HAP-1 (cell line): ENCODE measurements at places on chromosomes 5 and 9.
A peak's percentile ranks its signal among the peaks of the same experiment; 100 is the strongest.

DNA sequence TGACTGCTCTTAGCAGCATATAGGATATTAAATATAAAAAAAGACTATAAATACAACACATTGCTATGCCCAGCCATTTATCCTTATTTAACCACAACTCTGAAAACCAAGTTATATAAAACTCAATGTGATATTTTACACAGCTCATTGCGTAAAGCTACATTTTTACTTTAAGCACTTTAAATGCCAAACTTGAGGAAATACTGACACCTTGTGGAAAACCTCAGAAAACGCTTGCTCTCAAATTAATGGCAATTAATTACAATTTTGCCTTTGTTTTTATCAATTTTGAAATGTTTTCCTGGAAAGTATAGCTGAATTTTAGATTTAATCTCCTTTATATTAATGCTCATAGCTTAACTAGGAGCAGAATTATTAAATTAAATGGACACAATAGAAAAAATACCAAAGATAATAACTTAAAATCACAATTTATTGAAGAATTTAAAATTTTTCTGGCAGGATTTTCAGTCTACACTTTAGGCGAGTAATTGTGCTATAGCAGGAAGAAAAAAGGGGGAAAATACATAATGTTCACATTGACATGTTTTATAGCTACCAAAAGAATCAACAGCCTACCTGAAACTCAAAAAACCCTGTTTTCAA is 25.2 kb upstream of the PLAC8L1 start:
- peak; percentile 26 for DNase-seq

DNA sequence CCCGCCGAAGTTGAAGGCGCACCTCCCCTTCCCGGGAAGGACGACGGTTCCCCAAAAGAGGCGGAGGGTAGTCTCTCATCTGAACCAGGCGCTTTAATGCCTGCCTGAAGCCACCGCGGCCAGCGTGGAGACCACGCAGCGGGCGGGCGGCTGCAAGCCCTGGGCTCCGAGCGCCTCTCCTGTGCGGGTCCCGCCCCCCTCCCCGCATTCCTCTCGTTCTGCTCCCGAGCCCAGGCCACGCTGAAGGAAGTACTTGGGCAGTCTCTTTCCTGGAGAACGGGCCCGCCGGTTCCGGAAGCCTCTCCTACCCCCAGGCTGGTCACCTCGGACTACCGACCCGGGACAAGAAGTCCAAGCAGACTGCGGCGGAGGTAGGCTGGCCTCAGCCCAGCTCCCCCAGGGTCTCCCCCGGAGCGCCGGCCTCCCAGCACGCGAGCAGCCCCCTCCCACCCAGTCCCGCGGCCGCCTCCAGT is 571 bp downstream of the PPIC start:
- DNase-seq: peak; percentile 72

GRCh38 chr9:131799177-131799823 is 59.4 kb upstream of the RAPGEF1 start:
- peak; percentile 31 for DNase-seq

DNA sequence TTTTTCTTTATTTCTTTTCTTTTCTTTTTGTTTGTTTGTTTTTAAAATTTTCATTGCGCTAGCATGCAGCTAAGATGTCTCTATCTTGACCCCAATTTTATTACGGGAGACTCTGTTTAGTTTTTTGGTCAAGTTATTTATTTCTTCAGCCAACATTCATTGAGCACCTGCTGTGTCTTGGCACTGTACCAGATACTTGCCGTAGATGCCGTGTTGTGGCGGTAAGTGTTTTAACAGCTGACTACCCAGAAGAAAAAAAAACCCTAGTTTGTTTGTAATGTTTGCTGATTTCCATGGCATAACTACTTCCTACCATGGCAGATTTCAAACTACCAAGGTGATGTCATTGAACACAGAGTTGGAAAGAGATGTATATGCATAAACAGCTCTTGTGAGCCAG is 65.0 kb downstream of the UGCG start:
- no peak for DNase-seq

GRCh38 chr9:115211413-115212124 is 93.6 kb upstream of the TNC start:
- DNase-seq: no peak
